Stimulated activated CD4-positive, alpha-beta T cell treated with anti-CD3 and anti-CD28 coated beads, Interleukin-2, amount 100 ng/mL, for 4 hours (primary cell): ENCODE measurements at places on chromosomes 2 and 18.

GRCh38 chr2:191845876-191846514 is 893 bp downstream of the CAVIN2 start:
- DNase-seq, result no peak

DNA sequence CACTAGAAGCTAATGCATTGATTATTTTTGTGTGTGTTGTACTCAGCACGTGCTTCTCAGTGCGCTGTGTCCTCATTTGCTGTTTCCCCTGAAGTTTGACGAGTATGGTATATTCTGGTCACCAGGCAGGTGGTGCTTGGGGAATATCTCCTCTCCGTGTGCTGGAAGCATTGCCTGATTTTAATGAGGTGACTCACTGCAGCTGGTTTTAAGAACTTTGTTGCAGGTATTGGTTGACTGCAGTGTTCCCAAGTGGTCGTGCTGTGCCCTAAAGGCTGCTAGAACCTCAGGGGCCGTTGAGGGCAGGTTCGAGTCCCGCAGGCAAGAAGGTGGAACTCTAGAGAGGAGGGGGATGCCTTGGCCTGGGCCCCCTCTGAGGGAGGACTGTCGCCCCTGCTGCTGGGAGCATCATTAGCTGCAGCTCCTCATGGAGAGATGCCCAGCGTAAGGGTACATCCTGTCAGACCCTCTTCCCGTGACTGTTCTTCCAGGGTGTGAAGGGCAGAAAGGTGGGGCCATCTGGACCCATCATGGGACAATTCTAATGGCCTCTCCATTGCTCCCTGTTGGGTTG is 82.6 kb downstream of the AGAP1 start:
- no peak for DNase-seq

DNA sequence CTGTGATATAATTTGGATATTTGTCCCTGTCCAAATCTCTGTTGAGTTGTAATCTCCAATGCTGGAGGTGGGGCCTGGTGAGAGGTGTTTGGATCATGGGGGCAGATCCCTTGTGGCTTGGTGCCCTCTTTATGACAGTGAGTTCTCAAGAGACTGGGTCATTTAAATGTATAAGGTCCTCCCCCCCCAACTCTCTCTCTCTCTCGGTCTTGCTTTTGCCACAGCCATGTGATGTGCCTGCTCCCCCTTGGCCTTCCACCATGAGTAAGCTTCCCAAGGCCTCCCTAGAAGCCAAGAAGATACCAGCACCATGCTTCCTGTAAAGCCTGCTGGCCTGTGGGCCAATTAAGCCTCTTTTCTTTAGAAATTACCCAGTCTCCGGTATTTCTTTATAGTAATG is 58.6 kb downstream of the FN1 start:
- DNase-seq, result no peak

DNA sequence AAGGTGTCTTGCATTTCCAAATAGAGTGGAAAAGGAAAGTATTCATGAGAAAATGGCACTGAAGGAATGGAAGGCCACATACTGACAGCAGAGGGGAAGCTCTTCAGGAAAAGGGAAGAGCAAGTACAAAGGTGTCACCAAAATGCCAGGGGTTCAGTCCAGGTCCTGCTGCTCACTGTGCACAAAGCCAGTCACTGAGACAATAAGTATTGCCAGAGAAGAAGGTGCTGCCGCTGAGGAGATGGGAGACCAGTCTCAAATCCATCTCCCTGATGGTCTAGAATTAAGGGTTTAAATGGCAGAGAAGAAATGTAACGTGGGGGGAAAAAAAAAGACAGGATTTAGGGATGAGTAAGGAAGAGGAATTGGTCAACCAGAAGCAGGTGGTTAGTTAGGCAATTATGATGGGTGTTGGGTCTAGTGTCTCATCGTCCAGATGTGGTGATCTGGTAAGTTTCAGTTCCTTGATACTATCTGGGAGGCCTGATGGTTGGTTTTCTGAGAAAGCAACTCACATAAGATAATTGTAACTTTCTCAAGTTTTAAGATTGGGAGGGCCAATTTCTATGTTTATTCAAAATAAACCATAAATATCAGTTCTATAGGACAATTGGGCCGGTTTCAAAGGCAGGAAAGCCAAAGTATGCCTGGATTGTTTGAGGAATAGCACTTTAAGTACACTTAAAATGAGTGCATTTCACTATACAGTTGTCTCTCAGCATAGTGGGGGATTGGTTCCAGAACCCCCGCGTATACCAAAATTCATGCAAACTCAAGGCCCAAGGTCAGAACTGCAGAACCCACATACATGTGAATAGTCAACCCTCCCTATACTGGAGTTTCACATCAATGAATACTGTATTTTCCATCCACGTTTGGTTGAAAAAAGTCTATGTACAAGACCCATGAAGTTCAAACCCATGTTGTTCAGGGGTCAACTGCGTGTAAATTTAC is 109.1 kb upstream of the DNAJC10 start:
- no peak for DNase-seq

- DNase-seq, result no peak
Observed at GRCh38 chr2:121335294-121336290, 50.6 kb upstream of the TFCP2L1 start.

- no peak for DNase-seq
Observed at GRCh38 chr2:144211065-144211464, 308.9 kb downstream of the ZEB2 start.

- no peak for DNase-seq
Observed at GRCh38 chr2:192184349-192184748, 10.4 kb downstream of the TMEFF2 start.

DNA sequence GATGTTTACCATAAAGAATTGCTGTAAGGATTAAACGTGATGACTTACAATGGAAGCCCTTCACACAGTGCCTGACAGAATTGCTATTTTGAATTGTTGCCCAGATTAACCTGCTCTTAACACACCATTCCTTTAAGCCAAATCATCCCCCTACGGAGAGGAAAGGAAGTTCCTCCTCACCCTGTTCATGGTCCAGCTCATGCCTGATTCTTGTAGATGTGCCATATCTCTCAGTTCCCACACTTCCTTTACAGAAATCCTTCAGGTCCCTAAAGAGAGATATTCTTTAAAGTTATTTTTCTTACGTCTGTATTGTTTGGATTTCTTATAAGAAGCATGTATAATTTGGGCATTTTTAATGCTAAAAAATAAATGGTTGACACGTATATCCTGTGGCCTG is 127.5 kb upstream of the DAPL1 start:
- DNase-seq, result no peak

GRCh38 chr2:165621086-165621560 is 151.6 kb downstream of the CSRNP3 start:
- DNase-seq, result no peak

GRCh38 chr2:104923665-104924064 is 69.8 kb downstream of the POU3F3 start:
- DNase-seq, result no peak

DNA sequence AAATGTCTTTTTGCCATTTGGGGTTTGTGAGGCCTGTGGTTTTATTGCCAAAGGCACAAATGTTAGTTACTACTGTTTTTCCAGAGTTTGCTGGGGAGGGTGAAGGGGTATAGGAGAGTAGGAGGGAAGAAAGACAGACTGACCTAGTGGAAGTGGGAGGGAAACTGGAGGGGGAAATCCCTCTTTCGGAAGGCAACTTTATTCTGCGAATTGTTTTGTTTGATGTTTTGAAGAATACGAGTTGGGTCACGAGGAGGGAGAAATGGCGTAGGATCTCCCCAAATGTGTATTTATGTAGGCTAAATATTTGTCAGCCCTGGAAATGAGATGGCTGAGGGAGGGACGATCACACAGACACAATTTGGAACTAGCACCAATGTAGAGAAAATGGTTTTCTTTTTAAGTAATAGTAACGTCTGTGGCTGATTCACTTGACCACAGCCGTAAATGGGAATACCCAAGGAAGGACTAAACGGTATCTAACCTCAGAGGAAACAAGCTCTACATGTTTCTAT is 172.3 kb downstream of the ICOS start:
- no peak for DNase-seq

DNA sequence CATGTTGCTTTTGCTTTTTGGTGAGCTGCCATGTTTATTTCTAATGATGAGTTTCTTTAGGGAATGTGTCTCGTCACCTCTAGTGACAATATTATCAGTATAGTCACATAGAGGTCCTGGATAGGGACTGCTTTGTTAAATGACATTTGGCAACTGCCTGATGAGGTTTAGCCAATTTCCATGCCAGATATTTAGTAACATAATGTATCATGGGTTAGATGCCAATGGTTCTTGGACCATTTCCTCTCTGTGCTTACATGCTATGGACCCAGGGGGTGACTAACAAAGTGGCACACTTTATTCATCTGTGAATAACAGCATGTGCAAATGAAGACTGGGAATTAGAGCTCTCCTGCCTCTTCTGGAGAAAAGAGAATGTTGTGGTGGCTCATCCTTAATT is 56.2 kb upstream of the RAB27B start:
- no peak for DNase-seq

- no peak for DNase-seq
Observed at GRCh38 chr18:61666876-61667590, 225.8 kb downstream of the RNF152 start.

- DNase-seq, result no peak
Observed at GRCh38 chr18:5975111-5976002, 80.0 kb upstream of the TMEM200C start.

GRCh38 chr2:32622570-32623310 is 5.1 kb upstream of the TTC27 start:
- DNase-seq, result no peak

DNA sequence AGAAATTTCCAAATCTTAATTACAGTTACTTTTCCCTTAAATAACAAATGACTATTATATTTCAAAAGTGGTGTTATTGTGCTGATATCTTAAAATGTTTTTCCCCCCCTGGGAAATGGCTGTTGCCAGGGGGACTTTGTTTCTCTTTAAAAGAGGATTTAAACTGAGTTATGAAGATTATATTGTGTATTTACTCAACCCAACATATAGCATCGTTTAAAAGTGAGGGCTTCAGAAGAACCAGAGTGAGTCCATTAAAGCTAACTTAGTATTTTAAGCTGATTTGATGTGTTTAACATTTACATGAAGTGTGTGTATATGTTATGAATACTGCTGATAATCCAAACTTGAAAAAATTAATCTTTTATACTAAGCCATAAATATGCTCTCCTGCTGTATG is 81.6 kb downstream of the COL5A2 start:
- no peak for DNase-seq

DNA sequence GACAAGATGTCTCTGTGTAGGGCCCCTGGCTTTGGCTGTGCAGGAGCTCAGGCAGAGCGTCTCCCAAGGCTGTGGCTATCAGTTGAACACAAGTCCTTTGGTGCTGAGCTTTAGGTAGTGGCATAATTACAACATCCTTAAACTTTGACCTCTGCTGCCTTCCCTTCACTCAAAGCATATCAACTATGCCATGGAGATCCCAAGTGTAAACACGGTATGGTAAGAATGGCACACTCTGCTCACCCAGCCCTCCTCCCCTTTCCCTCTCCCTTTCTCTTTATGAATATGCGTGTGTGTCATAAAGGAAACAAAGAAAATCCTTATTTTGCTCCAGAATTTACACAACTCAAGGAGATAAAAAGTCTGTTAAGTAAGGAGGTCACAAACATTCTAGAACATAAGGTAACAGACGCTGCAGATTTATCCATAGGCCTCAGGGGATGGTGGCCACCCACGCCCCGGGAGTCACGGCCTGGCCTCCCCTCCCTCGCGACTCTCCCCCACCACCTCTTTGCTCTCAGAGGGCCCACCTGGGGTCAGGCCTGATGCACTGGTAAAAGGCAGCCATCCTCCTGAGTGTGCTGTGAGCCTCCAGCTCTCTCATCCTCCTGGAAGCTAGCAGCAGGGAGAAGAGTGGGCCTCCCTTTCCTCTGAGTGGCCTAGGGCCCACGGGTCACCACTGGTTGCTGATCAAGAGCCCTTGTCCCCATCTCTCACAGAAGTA is 67.3 kb downstream of the CRACDL start:
- DNase-seq, result no peak

GRCh38 chr18:55444536-55444935 is 143.5 kb downstream of the TCF4 start:
- DNase-seq, result no peak

- DNase-seq, result no peak
Observed at GRCh38 chr2:12347066-12347493, 369.7 kb upstream of the TRIB2 start.

DNA sequence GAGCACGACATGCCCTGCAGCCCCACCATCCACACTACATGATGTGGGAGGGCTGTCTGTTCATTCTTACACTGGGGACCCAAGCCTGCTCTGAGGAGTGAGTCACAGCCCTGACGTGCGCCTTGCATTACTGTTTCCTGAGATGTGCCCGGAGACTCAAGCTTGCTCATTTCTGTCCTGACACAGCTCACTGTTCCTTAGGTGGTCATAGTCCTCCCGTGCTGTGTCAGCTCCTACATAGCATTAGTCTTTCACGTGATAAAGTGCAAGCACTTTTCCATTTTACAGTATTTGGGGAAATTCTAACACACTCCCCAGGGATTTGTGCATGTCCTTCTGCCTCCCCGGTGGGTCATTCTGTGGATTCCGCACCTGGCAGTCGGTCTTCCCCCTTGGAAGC is 46.2 kb upstream of the TRIM43B start:
- DNase-seq, result no peak

- no peak for DNase-seq
Observed at GRCh38 chr2:25481381-25482300, 139.9 kb upstream of the DNMT3A start.

- no peak for DNase-seq
Observed at GRCh38 chr2:181396256-181397123, 60.7 kb upstream of the ITGA4 start.

DNA sequence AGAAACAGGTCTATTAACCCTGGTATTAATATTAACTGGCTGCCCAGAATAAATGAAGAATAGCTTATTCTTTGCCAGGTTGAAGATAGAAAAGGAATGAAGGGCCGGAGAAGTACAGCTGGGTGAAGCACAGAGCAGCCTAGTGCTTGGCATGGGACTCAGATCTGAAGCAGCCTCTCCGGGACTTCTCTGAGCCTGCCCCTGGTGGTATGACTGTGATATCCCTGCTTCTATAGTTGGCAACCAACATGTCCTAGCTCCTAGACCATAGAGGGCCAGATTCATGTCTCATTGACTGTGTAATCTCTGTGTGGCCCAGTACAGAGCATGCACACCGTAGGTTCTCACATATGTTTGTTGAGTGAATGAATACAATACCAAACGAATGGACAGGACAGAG is 107.8 kb downstream of the MSH2 start:
- DNase-seq, result no peak

GRCh38 chr2:171485116-171485515 is 37.2 kb upstream of the CYBRD1 start:
- DNase-seq, result no peak

DNA sequence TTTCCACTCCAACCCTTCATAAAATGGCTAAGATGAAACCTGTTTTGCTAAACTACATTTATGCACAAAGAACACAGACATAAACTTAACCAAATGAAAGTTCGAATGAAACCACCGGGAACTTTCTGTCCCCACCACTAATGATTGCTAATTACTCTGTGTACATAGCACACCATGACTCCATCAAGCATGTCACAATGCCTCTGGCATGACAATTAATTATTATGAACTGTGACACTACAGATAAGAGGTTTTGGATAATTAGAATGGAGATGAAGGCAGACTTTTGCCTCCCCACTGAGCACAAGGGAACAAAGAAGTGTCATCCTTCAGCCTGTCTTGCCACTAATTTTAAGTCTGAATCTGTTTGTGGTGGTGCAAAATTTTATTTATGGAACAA is 1.5 kb downstream of the DAPL1 start:
- no peak for DNase-seq
